Left cardiac atrium (tissue), 4 donors: ENCODE measurements at places on chromosomes 12 and 14. TPM values are rescaled to one million over a fixed set of nuclear protein-coding genes. Genes with fewer than 3 reads are reported as not detected.

DNA sequence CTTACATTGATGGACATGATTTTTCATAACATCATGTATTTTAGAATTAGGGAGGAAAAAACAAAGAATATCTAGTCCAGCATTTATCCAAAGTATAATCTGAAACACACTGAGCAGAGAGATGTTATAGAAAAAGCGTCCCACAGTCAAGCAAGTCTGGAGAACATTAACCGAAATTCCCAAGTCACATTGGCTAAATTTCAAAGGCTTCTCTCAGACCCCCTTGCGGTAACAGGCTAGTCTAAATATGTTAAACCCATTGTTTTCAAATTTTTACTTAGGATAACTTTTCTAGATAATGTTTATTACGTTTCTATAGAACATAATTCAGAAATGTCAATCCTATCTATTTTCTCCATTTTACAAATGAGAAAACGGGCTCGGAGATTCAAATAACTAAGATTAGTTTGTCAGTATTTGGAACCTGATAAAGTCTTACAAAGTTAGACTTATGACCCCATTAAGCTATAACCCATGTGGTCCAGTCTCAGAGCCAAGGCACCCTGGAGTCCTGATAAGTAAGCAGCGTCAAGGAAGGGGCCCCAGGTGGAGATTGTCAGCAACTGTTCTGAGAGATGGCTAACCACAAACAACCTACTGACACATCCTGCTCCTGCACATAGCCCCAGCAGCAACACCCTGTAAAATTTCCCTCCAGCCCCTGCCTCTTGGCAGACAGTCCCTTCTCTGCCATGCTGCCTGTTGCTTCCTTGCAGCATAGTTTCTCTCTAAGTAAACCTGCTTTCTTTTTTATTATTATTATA, 220.6 kb upstream of the TMEM260 start:
- no peak for DNase-seq

DNA sequence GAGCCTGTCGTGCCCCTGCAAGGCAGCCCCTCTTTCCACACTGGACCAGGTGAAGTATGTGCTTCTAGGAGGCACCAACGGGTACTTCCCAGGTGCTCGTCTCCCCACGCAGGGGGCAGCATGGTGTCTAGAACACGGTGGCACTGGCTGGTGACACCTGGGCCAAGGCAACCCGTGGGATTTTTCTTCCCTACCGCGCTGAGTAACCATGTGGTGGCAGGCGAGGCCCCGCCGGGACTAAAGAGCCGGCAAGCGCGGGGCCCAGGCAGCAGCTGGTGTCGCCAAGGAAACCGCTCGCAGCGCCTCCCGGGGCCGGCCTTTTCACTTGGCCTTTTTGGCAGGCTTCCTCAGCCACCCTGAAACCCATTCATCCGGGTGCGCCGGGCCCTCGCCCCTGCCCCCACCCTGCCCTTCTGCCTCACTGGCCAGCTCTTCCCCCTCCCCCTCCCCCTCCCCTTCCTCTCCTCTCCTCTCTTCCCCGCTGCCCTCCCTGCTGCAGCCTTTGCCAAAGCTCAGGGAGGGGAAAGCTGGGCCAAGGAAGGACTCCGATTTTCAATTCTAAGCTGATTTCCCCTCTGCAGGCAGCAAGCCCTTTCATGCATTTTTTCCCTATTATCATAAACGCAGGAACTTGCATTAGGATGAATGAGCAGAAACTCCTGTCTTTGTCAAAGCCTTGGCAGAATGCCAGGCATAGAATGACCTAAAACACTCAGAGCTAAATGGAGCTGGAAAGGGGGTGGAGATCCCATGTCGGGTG, 81.2 kb downstream of the IRF2BPL start:
- DNase-seq: peak; percentile 89

DNA sequence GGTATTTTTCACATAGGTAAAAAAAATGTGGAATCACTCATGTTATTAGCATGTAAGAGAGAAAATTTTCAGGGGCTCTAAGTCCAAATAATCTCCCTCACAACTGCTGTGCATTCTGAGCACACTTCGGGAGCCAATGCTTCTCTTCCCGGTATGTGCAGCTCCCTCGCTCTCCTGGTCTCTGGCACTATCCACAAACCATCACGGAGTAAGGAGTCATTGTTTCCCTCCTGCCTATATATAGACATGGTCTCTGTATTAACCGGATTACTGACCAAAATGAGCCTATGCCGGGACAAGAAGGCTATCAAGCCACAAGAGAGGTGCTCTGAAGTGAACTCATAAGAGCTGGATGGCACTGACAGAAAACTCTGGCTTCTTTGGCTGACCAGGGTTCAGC, 13.4 kb downstream of the HECTD4 start:
- no peak for DNase-seq

- no peak for DNase-seq
Measured at GRCh38 chr12:115394496-115395220, 710.7 kb upstream of the TBX3 start.

- DNase-seq: no peak
Measured at GRCh38 chr14:50985124-50985858, 41.0 kb upstream of the PYGL start.

GRCh38 chr12:62078020-62078419, 182.2 kb upstream of the USP15 start:
- DNase-seq: no peak

GRCh38 chr12:3172124-3173007, 95.2 kb downstream of the TSPAN9 start:
- DNase-seq: no peak

- DNase-seq: no peak
Measured at GRCh38 chr14:23117371-23118020, 1.6 kb downstream of the CEBPE start.

DNA sequence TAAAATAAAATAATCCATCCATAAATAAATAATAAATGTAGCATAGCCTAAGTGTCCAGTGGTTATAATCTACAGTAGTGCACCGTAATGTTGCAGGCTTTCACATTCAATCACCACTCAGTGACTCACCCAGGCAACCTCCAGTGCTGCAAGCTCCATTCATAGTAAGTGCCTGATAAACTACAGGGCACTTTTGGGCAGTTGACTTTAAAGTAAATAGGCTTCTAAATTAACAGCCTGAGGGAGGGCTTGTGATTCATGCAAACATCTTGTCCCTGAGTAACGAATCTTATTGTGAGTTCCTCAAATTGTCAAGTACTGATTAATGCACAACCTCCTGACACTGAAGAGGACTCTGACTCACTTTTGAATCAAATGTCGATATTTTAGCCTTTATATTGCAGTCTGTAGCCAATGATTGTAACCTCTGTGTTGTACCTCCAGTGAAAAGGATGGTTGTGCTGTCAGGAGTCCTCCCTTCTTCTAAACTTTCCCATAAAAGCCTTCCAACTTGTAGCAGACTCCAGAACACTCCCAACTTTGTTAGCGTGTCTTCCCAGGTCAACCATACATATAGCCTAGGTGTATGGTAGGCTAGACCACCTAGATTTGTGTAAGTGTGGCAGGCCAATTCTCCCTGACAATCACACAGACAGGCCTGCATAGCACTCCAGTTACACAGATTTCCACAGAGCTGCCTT, 55.0 kb upstream of the BICD1 start:
- DNase-seq: no peak

GRCh38 chr12:47271800-47272239, 192.1 kb upstream of the AMIGO2 start:
- no peak for DNase-seq

DNA sequence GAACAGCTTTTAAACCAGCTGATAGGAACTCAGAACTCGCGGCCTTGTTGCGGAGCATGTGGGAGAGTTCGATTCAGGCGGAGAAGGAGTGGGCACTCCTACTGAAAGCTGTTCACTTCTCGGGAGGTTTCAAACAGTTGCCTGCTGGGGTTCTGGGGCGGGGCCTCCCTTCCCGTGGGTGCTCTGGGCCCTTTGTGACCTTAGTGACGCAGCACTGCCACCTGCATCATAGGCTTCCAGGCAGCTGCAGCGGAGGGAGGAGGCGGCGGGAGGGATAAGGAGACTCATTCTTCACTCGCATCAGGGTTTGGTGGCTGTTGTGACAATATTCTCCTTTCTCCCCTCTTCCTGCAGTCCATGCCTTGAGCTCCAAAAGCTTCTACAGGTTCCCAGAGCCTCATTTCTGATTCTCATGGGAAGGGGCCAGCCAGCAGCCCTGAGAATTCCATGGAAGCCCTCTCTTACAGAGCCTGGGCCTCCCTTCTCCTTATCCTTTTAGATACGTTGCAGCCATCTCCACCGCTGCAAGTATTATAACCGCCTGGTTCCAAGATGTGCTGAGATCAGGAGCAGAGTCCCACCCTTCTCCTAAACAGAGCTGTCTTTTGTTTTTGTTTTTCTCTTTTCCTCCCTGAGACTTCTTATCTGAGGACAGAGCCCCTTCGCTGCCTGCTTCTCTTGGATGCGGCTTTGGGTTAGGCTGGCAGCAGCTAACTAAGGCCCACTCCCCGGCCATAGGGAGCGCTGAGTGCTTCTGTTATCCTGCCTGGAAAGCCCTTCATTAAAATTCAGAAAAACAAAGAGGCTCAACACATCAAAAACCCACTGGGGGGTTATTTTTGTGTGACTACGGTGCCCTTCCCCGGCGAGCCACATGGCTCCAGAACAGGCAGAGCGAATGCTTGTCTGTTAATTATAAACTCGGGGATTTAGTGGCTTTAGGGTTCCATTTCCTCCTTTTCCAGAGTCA, 67.6 kb upstream of the GPATCH2L start:
- DNase-seq: no peak

- DNase-seq: peak; percentile 41
Measured at GRCh38 chr12:53751336-53752191, at the start of gene CISTR. TSS of gene CISTR (minus strand) at chr12:53751979.

GRCh38 chr12:242496-242895, 20.1 kb downstream of the SLC6A13 start:
- no peak for DNase-seq

DNA sequence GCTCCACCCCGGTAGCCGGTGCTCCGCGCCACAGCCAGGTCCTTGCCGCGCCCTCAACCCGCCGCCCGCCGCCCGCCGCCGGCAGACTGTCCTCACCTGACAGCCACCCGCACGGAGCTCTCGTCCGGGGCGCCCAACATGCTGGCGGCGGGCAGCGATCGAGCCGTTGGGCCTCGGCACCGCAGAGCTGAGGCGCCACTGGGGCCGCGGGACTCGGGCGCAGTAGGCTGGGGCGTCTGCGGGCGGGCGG, 164 bp downstream of the KIF21A start:
- DNase-seq: no peak

DNA sequence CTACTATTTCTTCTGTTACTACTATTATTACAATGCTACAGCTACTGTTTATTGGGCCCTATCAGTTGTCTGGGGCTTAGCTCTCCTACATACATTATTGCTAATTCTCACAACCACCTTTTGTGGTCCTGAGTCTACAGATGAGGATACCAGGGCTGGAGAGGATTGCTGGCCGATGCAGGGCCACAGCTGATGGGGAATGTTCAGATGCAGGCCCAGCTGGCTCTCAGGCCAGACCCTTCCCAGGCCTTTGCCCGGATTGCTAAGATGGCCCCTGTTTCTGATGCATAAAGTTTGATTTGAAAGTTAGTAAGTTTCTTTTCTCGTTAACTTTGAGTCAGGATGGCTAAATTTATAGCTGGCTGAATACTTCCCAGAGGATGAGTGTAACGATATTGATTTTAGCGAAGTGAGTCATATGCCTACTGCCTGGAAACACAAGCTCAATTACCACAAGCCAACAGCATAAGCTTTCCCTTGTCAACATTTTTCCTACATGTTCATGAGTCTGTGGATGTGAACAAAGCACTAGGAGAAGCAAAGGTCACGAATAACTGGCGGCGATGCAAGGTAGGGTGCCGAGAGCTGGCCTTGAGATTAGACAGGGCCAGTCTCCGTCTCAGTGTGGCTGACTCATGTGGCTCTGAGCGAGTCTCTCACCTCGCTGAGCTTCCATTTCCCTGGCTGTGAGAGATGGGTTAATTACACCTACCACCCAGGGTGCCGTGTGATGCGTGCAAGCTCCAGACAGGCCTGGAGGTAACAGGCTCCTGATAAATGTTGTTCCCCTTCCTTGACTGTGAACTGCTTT, 111.0 kb downstream of the BEGAIN start:
- DNase-seq: no peak

GRCh38 chr12:22981711-22982110, 356.7 kb downstream of the ETNK1 start:
- no peak for DNase-seq

- no peak for DNase-seq
Measured at GRCh38 chr12:51874000-51874399, 13.9 kb upstream of the ANKRD33 start.

- DNase-seq: peak; percentile 70
Measured at GRCh38 chr14:61438860-61439765, 117.7 kb downstream of the PRKCH start.

GRCh38 chr12:227923-228845, 14.2 kb upstream of the SLC6A12 start:
- no peak for DNase-seq

DNA sequence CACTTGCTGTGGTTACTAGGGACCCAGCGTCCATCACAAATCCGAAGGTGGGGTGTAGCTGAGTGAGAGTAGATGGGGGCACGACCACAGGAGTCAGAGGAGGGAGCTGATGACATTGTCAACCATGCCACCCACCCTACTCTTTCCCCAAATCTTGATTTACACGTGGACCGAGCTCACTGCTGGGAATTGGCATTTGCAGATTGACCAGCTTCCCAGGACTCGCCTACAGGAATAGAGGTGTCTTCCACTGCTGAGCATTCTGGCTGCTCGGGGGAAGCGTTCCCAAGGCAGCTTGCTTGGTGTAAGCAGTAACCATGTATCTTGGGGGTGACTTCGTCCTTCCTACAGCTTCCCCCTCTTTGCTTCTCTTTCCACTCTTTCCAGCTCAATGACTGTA, 353 bp upstream of the PTPRR start:
- no peak for DNase-seq

- no peak for DNase-seq
Measured at GRCh38 chr12:13950502-13950901, 30.9 kb downstream of the GRIN2B start.

- DNase-seq: no peak
Measured at GRCh38 chr12:90128526-90128925, 419.9 kb upstream of the ATP2B1 start.

GRCh38 chr12:105036937-105037649, 47.2 kb downstream of the ALDH1L2 start:
- no peak for DNase-seq

DNA sequence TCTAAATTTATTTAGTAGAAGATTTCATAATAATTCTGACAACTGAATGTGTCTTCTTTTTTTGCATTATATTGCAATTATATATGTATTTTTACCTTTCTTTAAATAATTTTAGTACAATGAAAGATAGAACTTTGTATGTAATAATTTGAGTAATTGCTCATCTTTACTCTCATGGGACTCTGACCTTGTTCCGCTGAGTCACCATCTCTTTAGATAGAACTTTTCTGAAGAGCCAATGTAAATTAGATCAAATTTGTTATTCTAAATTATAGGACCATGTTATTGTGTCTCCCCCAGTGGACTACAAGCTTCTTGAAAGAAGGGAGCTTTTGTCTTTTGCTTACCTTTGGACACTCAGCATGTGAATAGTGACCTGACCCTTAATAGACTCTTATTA, 96.1 kb downstream of the TRHDE start:
- DNase-seq: no peak

The EFCAB11 gene
- 3.8 TPM for total RNA-seq

The PAPLN gene
- total RNA-seq: 7.5 TPM

The RASSF9 gene
- total RNA-seq: 2.5 TPM

The RND1 gene
- 0.79 TPM for total RNA-seq

The CEP128 gene
- 5.2 TPM for total RNA-seq

The RIPK3 gene
- total RNA-seq: 6.5 TPM

The UNC79 gene
- total RNA-seq: 0.21 TPM

The BDKRB2 gene
- 2.0 TPM for total RNA-seq
